ENCODE measurements at places on chromosomes 5 and 9. TPM values are rescaled to one million over a fixed set of nuclear protein-coding genes. Genes with fewer than 3 reads are reported as not detected.

DNA sequence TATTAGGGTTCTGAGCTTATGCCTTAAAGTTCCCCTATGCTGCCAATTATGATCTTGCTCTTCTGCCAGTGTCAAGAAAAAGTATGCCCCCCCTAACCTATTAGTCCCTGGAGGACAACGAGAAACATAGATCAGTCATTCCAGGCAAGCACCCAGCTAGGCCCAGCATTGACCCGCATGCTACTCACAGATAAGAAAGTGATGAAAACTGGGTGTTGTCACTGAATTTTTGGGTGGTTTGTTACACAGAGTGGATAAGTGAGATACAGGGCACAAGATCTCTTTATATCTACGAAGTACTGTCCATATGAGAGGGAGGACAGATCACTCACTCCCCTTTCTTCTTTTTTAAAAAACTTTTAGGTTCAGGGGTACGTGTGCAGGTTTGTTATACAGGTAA, 6.4 kb upstream of the TEX48 start:
- no peak for DNase-seq

Gene IL13
- 0.08 TPM for polyA plus RNA-seq

Gene GLDC
- 4.1 TPM for polyA plus RNA-seq

Gene CCDC180
- 1.2 TPM for polyA plus RNA-seq

Data from SK-N-SH (cell line).